ENCODE measurements at places on chromosomes 2 and 18.

GRCh38 chr2:227207573-227207972 lies 43.1 kb downstream of the COL4A3 start:
- no peak for DNase-seq

- DNase-seq: no peak
Measured at GRCh38 chr2:13109516-13109915, 392.8 kb downstream of the TRIB2 start.

DNA sequence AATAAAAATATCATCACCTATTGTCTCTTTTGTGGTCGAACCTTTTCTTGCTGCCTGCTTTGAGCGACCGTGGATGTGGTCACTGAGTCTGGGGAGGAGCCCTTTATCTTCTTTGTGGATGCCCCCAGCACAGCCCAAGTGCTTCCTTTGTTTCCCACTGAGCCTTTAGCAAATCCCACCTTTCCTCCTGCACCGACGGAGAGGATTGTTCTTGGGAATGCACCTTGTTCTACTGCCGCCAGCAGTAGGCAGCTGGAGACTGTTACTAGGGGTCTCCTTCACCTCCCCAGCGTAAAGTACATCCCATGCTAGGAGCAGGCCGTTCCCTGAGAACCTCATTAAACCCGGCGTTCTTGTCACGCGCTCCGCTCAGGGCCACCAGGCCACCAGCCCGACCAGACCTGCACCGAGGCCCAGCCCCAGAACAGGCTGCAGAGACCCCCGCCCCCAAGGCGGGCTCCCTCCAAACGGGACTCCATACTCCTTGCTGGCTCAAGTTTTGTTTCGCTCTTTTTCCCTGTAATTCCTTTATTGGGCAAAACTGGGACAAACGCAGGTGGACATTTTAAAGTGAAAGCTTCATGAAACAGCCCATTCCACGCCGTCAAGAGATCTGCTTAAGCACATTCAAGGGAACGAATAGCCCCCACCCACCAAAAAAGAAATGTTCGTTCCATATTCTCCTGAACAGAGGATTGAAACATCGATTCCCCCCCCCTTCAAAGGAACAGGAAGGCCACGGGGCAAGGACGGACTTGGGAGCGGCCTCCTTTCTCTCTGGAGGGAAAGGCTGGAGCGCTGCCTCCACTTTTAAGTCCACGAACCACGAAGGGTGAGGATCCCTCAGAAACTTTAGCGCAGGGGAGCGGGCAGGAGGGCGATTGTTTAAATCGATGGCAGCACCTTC lies 1.1 kb upstream of the MAT2A start:
- DNase-seq: peak; percentile 86

DNA sequence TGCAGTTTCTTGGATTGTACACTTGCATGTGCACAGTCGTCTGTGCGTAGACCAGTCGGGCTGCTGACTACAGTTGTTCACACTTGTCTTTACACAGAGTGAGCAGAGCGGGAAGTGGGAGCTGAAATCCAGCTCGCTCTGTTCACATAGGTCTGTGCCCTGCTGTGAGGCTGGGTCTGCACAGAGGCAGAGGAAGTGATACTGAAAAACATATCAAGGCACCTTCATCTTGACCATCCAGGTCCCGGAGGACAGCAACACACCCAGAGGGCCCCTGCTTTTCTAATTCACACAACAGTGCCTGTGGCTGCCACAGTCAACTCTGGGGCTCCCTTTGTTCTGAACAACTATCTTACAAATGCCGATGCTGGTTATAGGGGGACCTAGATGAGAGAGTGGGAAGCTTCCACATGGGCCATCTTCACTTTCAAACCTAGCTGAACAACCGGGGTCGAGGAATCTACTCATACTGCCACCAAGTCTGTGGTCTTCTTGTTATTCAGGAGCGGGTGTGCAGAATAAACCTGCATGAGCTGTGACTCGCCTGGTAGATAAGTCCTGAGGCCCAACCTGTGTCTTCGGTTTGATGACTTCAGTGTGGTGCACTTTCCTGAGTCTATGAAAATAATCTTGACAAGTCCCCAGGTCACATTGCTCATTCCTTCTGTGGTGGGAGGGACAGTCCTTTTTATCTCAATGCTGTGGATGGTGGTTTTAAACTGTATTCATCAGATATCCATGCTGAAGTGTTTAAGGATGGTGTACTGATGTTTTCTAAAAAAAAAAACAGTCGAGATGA lies 3.5 kb upstream of the ADNP2 start:
- no peak for DNase-seq

GRCh38 chr2:154603682-154604081 lies 94.8 kb upstream of the KCNJ3 start:
- no peak for DNase-seq

- no peak for DNase-seq
Measured at GRCh38 chr2:143390171-143390570, 261.0 kb downstream of the ARHGAP15 start.

GRCh38 chr2:197348721-197349360 lies 38.3 kb upstream of the ANKRD44 start:
- DNase-seq: no peak

- no peak for DNase-seq
Measured at GRCh38 chr2:8219631-8220355, 462.1 kb upstream of the ID2 start.

DNA sequence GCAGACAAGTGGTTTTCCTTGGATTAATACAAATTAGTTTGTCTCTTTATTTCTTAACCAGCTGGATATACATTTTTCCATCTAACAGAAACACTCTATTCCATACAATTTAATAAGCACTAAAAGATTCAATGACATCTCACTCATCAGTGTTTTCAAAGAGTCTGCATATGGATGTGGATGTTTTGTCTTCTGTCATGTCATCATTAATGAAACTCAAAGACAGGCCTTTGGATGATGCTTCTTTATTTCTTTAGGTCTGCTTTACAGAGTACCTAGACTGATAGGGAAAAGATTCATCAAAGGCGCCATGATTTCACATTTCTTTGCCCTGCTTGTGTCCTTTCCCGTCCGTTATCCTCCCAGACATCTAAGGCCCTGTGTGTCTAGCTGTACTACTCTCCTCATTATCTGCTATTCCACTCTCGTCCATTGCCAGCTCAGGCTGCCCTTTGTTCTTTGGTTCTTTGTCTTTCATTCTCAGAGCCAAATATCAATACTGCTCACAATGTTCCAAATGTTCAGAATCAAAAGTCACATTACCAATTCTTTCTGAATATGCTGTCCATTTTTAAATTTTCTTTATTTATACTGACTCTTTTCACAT lies 232.3 kb upstream of the CHAC2 start:
- DNase-seq: no peak
